ENCODE measurements at places on chromosomes 2 and 18.

DNA sequence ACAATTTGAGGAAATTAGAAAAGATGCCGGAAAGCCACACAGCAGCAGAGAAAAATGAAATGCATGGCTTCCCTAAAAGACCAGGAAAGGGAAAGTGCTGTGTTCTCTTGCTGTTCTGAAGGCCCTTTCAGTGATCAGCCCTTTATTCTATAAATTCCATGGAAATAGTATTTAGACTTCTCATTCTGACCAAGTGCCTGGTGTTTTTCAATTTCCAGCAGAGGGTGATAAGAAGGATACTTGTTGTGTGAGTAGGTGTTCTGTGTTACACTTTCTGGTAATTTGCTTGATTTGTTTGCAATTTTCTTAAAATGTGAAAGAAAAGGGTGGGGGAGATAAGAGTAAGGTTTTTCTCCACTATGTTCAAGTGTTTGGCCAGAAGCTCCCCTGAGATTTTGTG lies 504.5 kb downstream of the IRS1 start:
- DNase-seq = no peak

DNA sequence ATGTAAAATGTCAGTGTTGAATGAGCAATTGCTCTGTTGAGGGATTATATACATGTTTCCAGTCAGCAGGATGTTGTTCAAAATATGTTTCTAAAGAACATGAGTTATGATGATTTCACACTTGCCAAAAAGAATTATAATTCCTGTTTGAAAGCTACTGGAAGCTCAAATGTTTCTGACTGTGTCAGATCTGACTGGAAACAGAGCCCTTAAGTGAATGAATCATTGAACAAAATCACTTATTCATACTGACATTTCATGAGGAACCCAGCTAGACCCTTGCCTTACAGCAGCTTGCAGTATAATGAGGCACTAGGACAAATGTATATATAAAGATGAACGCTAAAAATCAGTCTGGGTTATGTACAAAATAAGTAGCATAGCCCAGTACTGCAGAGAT lies 35.4 kb upstream of the ITGAV start:
- no peak for DNase-seq

- no peak for DNase-seq
Observed at GRCh38 chr18:32093102-32093511, 1.4 kb downstream of the RNF138 start.

DNA sequence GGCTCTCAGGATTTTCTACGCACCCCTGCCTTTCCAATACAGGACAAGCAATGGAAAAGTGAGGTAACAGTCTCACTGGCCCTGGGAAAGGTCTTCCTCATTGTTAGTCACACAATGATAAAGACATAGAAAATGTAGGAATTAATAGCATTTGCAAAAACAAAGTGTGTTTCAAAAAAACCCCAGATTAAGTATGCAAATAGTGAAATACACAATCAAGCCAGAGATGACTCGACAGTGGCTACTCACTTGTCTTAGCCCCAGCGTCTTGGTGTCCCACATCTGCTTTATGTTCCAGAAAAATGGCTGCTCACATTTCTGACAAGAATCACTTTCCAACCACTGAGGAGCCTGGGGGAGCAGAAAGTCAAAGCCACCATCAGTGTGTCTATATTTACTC lies 47.0 kb upstream of the AP1S3 start:
- DNase-seq = no peak

DNA sequence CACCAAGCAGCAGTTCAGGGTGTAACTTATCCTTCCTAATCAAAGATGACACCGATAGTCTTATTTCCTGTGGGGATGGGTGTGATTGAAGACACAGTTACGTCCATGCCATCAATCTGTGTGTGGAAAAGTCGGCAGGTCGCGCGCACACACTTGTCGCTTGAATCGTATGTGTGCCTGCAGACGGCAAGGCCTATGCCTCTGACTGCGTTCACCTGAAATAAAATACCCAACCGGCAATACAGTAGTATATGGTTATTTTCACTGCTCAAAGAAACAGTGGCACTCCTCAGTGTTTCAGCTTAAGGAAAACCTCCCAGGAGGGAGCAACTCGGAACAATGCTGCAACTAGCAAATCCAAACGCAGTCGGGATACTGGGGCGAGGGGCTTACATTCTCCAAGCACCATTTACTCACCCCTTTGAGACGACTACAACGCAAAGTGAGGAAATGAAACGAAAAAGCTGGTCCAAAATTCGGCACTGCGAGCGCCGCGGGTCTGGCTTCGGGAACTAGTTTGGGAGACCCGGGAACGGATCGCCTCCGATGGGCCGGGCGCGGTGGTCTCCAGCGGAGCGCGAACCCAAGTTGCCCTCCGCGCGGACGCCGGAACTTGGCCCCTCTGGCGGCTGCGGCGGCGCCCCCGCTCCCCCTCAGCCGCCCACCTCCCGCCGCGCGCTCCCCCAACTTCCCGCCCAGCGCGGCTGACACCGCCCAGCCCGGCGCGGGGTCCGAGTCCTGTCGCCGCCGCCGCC lies 675 bp downstream of the PRKD3 start:
- DNase-seq = no peak

DNA sequence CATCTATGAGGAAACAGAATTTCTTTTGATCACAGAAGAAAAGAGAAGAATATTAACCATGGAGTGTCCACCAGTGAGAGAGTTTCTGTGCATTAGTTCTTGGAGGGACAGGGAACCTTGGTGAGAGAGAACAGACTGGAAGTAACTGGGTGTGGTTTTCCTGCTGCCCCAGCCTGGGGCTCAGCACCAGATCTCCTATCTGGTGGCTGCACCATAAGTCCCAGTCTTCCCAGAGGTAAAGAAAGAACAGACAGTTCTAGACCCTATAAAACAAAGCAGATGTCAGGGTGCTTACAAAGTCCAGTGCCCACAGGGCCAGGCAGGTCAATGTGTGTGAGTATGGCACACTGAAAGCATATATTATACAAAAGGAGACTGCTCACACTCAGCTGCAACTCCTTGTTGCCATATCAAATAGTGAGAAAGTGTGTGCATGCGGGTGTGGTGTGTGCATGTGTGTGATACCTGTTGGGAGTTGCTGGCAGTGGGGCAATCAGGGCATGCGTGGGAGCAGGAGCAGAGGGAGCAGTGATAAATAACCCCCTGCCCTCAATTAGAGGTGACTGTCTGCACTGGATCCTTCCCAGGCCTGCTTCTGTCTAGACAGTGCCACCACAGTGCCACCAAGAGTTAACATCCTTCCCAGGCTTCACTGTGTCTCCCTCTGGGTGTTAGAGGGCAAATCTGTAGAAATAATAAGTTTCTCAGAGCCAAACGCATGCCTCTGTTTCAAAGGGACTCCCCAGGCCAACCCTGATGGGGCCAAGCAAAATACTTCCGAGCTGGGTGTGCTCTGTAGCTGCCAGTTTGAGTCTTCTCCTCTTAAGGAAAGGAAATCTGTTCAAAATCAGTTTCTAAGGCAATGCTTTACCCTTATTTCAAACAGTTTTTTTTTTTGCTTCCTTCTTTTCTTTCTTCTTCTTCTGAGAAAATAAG lies 45.7 kb downstream of the RDH14 start:
- no peak for DNase-seq

GRCh38 chr2:62343206-62343605 lies 147.3 kb downstream of the B3GNT2 start:
- no peak for DNase-seq

Data from brain pericyte (primary cell).